ENCODE measurements at places on chromosomes 12 and 14.

DNA sequence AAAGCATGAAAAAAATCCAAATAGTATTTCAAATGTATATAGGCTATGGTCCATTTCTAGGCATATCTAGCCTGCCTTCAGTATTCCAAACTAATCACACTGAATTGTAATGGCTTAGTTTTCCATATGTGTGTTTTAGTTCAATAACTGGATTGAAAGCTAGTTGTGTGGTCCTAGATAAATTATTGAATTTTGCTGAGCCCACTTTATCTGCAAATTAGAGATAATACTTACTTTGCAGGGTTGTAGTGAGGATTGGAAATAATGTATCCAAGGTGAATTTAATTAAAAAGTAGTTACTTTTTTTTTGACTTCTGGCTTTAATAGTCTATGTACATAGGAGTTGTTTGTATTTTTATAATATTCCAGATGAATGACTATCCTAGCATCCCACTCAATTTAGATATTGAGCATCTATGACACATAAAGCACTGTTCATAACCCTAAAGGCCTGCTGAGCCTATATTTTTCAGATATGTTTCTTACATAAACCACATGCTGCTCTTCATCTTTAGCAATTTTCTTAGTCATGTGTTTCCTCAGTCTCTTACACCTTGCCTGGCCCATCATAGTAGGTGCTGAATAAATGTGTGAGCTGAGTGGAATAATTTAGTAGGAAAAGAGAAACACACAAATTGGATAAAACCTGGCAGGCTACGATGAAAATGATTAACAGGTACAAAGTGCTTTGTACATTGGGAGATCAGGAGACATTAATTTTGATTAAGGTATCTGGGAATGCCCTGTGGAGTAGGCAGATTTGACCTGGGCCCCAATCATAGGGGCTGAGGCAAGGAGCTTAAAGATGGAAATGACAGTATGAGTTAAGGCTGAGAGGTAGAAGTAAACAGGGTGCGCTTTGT lies 1.1 kb upstream of the ATP23 start:
- peak; percentile 1 for DNase-seq

DNA sequence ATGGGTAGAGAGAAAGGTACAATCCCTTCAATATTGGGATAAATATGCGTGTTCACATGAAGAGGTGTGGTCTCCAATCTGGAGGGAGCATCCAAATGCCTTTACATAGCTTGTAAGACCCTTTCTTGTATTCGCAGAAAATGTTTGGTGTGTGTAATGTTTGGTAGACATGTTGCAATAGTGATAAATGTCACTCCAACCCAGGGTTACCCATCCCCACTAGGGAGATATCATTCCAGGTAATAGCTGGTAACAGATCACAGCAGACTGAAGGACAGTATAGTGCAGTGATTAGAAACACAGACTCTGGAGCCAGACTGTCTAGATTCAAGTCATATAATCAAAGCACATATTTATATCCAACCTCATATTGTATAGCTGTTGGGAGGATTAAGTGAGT lies 733.6 kb upstream of the TBX3 start:
- no peak for DNase-seq

DNA sequence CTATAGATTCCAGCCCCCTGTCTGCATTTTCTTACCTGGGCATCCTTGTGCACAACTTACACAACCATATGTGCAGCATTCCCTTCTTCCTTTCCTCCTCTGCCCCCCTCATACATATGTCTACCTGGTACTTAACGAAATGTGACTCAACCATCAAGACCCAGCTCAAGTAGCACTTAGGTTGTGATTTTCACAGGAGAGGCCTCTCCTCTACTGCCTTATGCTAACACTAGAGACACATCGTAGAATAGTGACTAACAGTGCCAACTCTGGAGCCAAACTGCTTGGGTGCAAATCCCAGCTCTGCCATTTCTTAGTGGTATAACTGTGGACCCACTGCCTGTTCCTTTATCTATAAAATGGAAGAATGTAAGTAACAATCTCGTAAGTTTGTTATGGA lies 24.1 kb upstream of the PLEKHA5 start:
- DNase-seq = no peak

GRCh38 chr14:29905543-29905942 lies 22.1 kb downstream of the PRKD1 start:
- DNase-seq = no peak

GRCh38 chr12:121196902-121197301 lies 13.0 kb upstream of the P2RX4 start:
- no peak for DNase-seq

GRCh38 chr12:98574110-98574509 lies 19.4 kb upstream of the SLC25A3 start:
- DNase-seq = no peak

DNA sequence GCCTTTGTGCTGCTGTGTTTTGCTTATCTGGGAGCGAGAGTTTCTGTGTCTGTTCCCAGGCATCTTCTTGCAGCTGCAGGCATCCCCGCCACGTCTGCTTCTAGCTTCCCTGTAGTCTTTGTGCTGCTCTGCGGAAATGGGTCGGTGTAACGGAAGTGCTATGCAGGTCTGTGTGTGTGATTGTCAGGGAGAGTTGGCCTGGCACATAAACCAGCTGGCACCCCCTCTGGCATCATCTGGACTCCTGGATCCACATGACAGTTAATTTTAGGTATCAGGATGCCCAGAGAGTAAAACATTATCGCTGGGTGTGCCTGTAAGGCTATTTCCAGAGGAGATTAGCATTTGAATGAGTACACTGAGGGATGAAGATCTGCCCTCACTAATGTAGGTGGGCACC lies 9.4 kb upstream of the OASL start:
- DNase-seq = no peak

GRCh38 chr14:41297576-41298327 lies 308.9 kb upstream of the LRFN5 start:
- DNase-seq = no peak

- no peak for DNase-seq
Observed at GRCh38 chr14:93655078-93655750, 133.1 kb downstream of the PRIMA1 start.

GRCh38 chr12:2084553-2085296 lies 31.9 kb downstream of the CACNA1C start:
- DNase-seq = no peak

DNA sequence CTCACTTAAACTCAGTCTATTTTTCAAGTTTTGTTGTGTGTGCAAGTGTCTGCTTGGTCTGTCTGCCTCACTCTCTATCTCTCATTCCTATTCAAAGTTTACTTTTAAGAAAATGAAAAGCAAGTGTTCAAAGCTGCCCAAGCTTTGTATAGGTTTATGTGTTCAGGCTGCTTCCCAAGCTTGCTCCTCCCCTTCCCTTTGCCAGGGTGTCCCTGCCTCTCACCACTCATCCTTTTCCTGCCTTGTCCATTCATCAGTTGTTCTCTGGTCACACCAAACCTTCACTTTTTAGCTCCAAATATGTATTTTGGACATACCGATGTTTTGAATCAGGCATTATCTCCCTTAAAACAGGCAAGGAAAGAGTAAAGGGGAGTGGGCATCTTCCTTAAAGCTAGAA lies 41.3 kb downstream of the STK38L start:
- DNase-seq = no peak
